ENCODE measurements at places on chromosomes 13 and 19. TPM values are rescaled to one million over a fixed set of nuclear protein-coding genes. Genes with fewer than 3 reads are reported as not detected.

- no peak overlapping the region for H3K4me3 ChIP-seq
- H3K4me1 ChIP-seq: no peaks in the 10 kb centered on the region
- no peak overlapping the region for H3K27ac ChIP-seq
- no peaks in the 10 kb centered on the region for H3K36me3 ChIP-seq
- no peak for DNase-seq
- no peaks in the 10 kb centered on the region for H3K27me3 ChIP-seq
Observed at GRCh38 chr13:96011291-96011872, 41.8 kb downstream of the UGGT2 start.

DNA sequence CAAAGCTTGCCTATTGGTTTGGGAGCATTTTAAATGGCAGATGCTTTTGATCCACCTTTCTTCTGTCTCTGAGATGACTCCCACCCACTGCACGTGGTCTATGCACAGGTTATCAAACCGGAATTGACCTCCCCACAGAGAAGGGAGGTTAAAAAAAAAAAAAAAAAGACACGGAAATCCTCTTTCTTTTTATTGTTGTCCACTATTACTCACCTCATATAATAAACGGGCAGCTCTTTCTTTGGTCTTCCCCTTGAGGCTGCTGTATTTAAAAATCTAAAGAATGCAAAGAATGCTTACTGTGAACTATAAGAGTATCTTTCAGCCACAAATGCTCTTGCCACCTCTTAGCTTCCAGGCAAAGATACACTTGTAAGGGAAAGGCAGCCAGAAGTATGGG lies 329.7 kb downstream of the NDFIP2 start:
- no peaks in the 10 kb centered on the region for H3K36me3 ChIP-seq
- H3K27ac ChIP-seq: no peak overlapping the region
- no peak for DNase-seq
- no peaks in the 10 kb centered on the region for H3K27me3 ChIP-seq
- H3K4me3 ChIP-seq: no peak overlapping the region
- no peaks in the 10 kb centered on the region for H3K4me1 ChIP-seq

- H3K4me1 ChIP-seq: no peaks in the 10 kb centered on the region
- H3K36me3 ChIP-seq: no peaks in the 10 kb centered on the region
- DNase-seq: no peak
- no peaks in the 10 kb centered on the region for H3K27me3 ChIP-seq
- H3K27ac ChIP-seq: no peak overlapping the region
- no peak overlapping the region for H3K4me3 ChIP-seq
Observed at GRCh38 chr13:27474751-27475268, 24.4 kb upstream of the MTIF3 start.

GRCh38 chr19:44590245-44591059 lies 22.9 kb upstream of the IGSF23 start:
- H3K36me3 ChIP-seq: no peaks in the 10 kb centered on the region
- DNase-seq: no peak
- H3K27ac ChIP-seq: no peak overlapping the region
- no peaks in the 10 kb centered on the region for H3K4me1 ChIP-seq
- no peaks in the 10 kb centered on the region for H3K27me3 ChIP-seq

DNA sequence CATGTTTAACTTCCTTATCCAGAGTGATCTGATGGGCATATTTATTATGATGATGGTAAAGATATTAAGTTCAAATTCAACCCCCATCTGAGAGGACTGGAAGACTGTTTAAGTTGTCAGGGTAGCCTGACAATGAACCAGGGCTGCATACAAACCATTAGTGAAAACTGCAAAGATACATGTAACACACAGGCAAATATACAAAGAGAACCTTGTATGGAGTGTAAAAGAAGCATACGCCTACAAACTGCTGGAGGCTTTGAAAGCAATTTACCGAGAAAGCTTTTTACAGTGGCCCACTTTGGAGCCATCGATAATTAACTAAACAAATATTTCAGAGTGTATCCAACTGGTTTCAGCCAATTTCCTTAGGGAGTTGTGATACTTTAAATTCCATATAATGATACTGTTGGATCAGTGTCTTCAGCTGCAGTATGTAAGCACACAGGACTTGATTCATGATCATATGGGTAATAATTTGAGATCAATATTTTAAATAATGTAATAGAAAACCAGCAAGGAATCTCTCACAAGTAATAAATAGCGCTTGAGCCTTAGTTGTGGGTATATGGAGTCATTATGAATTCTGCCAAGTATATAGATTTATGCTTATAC lies 231.5 kb upstream of the SPRY2 start:
- H3K36me3 ChIP-seq: no peaks in the 10 kb centered on the region
- H3K4me1 ChIP-seq: no peaks in the 10 kb centered on the region

DNA sequence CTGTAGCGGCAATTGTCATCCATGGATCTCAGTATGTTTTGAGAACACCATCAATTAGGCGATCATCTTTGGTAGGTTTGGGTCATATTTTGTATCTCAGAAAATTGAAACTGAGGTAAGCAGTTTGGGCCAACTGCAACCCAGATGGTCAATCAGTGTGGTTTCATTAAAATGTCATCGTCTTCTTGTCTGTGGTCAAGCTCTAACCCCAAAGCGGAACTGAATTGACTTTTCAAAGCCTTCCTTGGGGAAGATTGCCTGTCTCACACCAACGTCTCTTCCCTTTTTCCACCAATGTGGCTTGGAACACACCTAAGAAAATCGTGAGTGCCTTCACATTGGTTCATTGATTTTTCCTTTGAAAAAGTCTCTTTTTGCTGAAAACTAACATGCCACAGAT lies 56.3 kb upstream of the UBAC2 start:
- H3K4me3 ChIP-seq: no peak overlapping the region
- no peaks in the 10 kb centered on the region for H3K36me3 ChIP-seq
- no peaks in the 10 kb centered on the region for H3K27me3 ChIP-seq
- H3K4me1 ChIP-seq: no peaks in the 10 kb centered on the region

SHD gene
- not detected for total RNA-seq

IGFL2 gene
- total RNA-seq: 0.85 TPM

Data from thoracic aorta (tissue), 2 donors.